Panc1 (cell line): ENCODE measurements at places on chromosomes 11 and 22. TPM values are rescaled to one million over a fixed set of nuclear protein-coding genes. Genes with fewer than 3 reads are reported as not detected.

CSF2RB gene
- total RNA-seq = not detected

LRRC55 gene
- total RNA-seq = not detected

IGSF22 gene
- not detected for total RNA-seq

RAG2 gene
- total RNA-seq = 0.10 TPM

BBOX1 gene
- total RNA-seq = not detected

PTPRCAP gene
- 0.82 TPM for total RNA-seq

C11orf97 gene
- total RNA-seq = not detected

PTPN5 gene
- total RNA-seq = not detected

FOLR2 gene
- not detected for total RNA-seq

TRIM49D1 gene
- total RNA-seq = not detected

FXYD2 gene
- total RNA-seq = 0.39 TPM

C22orf31 gene
- not detected for total RNA-seq

CHRM1 gene
- not detected for total RNA-seq

VSIG2 gene
- not detected for total RNA-seq

CCDC87 gene
- total RNA-seq = 2.0 TPM

GGTLC3 gene
- not detected for total RNA-seq

PTS gene
- total RNA-seq = 64.2 TPM

UBQLNL gene
- total RNA-seq = 0.72 TPM

PLA2G3 gene
- total RNA-seq = not detected

TEX12 gene
- total RNA-seq = 0.23 TPM

DNAJB13 gene
- total RNA-seq = not detected

OOSP1 gene
- total RNA-seq = not detected
